Urinary bladder (tissue), 4 donors: ENCODE measurements at places on chromosomes 7 and 10. TPM values are rescaled to one million over a fixed set of nuclear protein-coding genes. Genes with fewer than 3 reads are reported as not detected.

GRCh38 chr7:127107601-127108007, 145.1 kb downstream of the GRM8 start:
- peak; percentile 54 for DNase-seq

SLC25A28 gene
- total RNA-seq: 28.5 TPM

- no peak for DNase-seq
These were observed 114.4 kb upstream of the ADARB2 start for GRCh38 chr10:1851762-1852161.

- DNase-seq: no peak
These were observed 404.6 kb upstream of the NRP1 start for GRCh38 chr10:33739031-33739430.

DNA sequence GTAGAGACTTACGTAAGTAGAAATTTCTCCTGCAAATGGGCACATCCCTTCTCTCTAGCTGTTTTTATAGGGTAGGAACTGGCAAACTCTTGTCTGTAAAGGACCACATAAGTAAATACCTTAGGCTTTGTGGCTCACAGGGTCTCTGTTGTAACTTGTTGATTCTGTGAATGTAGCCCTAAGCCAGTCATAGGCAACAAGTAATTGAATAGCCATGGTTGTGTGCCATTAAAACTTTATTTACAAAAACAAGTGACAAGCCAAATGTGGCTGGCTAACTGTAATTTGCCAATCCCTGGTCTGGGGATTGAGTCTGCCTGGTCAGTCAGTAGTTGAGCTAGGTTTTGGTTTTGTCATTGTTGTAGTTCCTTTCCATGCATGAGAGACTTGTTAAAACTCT, 5.3 kb upstream of the KLF6 start:
- no peak for DNase-seq

WNT2 gene
- total RNA-seq: 8.9 TPM

DNA sequence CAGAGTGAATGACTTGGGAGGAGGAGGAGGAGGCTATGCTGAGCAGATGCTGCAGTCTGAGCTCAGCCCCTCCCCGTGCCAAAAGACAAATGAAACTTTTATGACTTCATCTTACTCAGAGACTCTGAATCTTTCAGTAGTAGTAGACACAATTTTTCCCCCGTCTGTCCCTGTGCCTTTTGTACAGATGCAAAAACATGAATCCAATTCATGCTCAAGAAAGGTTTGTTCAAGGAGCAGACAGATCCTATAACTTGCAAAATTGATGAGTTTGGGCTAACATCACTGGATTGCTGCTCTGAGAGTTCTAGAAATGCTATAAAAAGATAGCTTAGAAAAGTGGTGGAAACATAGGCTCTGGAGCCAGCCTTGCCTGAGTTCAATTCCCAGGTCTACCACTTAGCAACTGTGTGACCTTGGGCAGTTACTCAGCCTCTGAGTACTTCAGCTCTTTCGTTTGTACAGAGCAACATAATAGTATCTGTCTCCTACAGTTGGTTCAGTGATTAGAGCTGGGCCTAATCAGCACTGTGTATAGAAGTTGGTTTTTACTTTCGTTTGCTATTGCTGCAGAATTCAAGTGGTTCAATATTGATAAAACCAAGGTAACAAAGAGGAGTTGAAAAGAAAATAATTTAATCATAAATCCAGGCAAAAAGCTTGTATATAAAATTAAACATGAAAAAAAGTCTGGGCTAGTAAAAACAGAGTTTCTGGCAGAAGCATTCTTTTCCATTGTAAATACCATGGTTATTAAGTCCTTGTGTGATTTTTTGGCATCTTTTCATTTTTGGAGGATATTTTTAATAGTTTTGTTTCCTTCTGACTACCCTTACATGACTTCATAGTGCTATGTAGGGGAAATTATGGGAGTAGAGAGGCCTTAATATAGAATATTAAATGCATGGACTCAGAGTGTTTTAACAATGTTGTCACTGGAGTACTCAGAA, 174.2 kb upstream of the ZNF32 start:
- no peak for DNase-seq

HOXA10 gene
- 23.2 TPM for total RNA-seq
